ENCODE measurements at places on chromosomes 5 and 9.

- peaks cover 2% of the 10 kb centered on the region for H3K4me1 ChIP-seq
- no peak overlapping the region for H3K27ac ChIP-seq
- no peak for DNase-seq
These were observed 3.6 kb upstream of the CPEB4 start for GRCh38 chr5:173884402-173885053.

DNA sequence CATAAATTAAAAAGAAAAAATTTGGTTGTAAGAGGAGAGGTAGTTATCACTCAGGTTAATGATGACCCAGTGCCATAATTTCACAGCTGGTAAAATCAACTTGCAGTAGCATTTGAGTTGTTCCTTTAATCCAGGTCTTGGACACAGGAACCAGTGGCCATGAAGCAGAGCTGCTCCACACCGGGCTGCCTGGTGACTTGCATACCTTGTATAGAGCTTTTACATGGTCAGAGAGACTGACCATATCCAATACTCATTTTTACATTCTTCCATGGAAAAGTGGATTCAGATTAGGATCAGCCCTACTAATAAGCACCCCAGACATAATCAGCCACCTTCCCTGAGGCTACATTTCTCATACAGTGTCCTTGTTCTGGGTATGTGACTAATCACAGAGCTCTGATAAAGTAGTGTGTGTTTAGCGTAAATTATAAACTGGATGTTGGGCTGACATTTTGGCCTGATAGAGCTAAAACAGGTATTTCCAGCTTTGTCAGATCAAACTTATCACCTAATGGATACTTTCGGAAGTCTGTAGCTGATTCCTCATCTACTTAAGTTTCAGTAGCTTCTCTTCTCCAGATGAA, 77.0 kb upstream of the ZSWIM6 start:
- H3K27me3 ChIP-seq, result no peaks in the 10 kb centered on the region
- no peak overlapping the region for H3K27ac ChIP-seq
- H3K36me3 ChIP-seq, result no peaks in the 10 kb centered on the region
- no peak for DNase-seq
- H3K4me1 ChIP-seq, result no peaks in the 10 kb centered on the region
- no peak overlapping the region for H3K4me3 ChIP-seq

- no peak overlapping the region for H3K27ac ChIP-seq
- no peak for DNase-seq
- no peaks in the 10 kb centered on the region for H3K27me3 ChIP-seq
- peaks cover 2% of the 10 kb centered on the region for H3K4me1 ChIP-seq
- no peak overlapping the region for H3K4me3 ChIP-seq
These were observed 223.2 kb downstream of the CACNA1B start for GRCh38 chr9:138100711-138101350.

DNA sequence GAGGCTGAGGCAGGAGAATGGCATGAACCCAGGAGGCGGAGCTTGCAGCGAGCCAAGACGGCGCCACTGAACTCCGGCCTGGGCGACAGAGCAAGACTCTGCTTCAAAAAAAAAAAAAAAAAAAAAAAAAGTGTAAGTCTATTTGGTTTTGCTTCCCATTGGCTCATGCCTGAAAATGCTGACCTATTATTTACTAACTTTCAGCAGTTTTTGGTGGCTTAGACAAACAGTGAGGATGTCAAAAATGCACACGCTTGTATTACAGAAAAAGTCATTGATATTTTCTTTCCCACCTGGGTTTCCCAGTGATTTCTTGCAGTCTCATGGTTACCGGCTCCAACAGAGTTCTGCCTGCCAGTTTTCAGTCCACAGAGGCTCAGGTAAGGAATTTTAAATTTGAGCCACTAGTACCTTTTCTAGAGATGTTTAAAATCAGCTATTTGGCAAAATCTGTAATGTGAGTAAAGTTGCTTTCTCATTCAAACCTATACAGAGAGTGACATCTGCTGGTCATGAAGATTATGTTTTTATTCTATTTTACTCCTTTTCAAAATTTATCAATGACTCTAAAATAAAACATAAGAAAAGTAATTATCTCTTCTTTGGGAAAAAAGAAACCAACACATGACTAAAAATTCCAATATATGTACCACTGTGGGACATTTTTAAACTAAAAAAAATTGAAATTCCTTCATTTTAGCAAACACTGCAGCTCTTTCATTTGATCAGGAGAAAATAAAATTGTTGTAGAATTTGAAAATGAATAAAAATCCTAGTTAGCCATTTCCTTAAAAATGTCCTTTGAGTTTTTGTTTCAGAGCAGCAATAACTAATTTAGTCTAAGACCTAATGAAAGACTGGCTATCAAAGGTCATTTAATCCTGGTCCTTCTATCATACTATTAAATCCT, 8.8 kb downstream of the FAM200C start:
- DNase-seq, result peak; percentile 51
- H3K27me3 ChIP-seq, result no peaks in the 10 kb centered on the region
- H3K36me3 ChIP-seq, result peaks cover 4% of the 10 kb centered on the region
- no peak overlapping the region for H3K27ac ChIP-seq

GRCh38 chr9:115050002-115050490, 67.9 kb downstream of the TNC start:
- no peak for DNase-seq
- H3K27ac ChIP-seq, result no peak overlapping the region
- H3K4me1 ChIP-seq, result no peaks in the 10 kb centered on the region
- no peaks in the 10 kb centered on the region for H3K27me3 ChIP-seq

- H3K4me1 ChIP-seq, result no peaks in the 10 kb centered on the region
- DNase-seq, result no peak
- H3K36me3 ChIP-seq, result no peaks in the 10 kb centered on the region
- no peak overlapping the region for H3K4me3 ChIP-seq
These were observed 241.4 kb downstream of the HINT1 start for GRCh38 chr5:130923543-130924124.

- no peaks in the 10 kb centered on the region for H3K4me1 ChIP-seq
- DNase-seq, result no peak
- no peaks in the 10 kb centered on the region for H3K36me3 ChIP-seq
These were observed 161.6 kb downstream of the COL23A1 start for GRCh38 chr5:178428341-178429155.

GRCh38 chr5:9421884-9422283, 124.0 kb downstream of the SEMA5A start:
- H3K4me1 ChIP-seq, result peaks cover 6% of the 10 kb centered on the region
- H3K27ac ChIP-seq, result no peak overlapping the region
- no peak for DNase-seq
- no peak overlapping the region for H3K4me3 ChIP-seq

- H3K4me1 ChIP-seq, result no peaks in the 10 kb centered on the region
- no peak for DNase-seq
- no peaks in the 10 kb centered on the region for H3K27me3 ChIP-seq
- no peak overlapping the region for H3K27ac ChIP-seq
These were observed 122.3 kb upstream of the MYO10 start for GRCh38 chr5:17058438-17058837.

DNA sequence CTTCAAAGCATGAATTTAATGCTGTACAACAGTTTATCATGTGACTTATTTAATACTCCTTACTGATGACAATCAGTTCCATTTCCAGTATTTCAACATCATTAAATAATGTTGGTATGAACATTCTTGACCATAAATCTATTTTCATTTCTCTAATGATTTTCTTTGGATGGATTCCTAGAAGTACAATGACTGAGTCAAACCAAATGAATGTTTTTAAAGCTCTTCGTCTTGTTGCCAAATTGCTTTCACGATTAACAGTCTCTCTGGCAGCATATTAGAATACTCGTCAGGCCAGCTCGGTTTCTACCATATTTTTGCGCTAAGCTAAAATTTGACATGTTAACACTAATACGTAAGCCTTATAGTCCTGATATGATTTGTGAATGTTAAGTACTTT, 197.0 kb downstream of the TRPM3 start:
- DNase-seq, result no peak
- no peaks in the 10 kb centered on the region for H3K4me1 ChIP-seq
- no peak overlapping the region for H3K4me3 ChIP-seq
- no peaks in the 10 kb centered on the region for H3K27me3 ChIP-seq
- H3K27ac ChIP-seq, result no peak overlapping the region

DNA sequence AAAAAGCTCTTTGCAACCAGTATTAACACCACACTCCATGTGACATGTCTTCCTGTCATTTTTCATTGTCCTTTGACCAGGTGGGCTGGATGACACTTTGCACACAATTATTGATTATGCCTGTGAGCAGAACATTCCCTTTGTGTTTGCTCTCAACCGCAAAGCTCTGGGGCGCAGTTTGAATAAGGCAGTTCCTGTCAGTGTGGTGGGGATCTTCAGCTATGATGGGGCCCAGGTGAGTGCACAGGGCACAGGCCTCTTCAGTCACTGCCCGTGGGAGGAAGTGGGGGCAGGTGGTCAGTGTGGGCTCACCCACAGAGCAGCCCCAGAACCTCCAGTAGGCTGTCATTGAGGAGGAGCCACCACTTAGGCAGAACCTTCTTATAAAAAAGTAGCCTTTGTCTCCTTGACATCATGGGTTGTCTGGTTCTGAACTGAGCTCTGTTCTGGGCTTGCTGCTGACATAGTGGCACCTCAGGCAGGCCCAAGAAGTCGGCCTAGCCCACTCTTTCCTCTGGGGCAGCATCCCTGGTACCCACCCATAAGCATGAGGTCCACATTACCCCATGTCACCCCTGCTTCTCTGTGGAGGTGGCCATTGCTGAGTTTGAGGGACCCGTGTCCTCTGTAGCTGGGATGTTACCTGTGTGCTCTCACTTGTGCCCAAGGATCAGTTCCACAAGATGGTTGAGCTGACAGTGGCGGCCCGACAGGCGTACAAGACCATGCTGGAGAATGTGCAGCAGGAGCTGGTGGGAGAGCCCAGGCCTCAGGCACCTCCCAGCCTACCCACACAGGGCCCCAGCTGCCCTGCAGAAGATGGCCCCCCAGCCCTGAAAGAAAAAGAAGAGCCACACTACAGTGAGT, 39.3 kb downstream of the SECISBP2 start:
- H3K36me3 ChIP-seq, result peaks cover 95% of the 10 kb centered on the region
- H3K4me1 ChIP-seq, result peaks cover 1% of the 10 kb centered on the region
- H3K27ac ChIP-seq, result no peak overlapping the region
- H3K4me3 ChIP-seq, result no peak overlapping the region
- no peak for DNase-seq

DNA sequence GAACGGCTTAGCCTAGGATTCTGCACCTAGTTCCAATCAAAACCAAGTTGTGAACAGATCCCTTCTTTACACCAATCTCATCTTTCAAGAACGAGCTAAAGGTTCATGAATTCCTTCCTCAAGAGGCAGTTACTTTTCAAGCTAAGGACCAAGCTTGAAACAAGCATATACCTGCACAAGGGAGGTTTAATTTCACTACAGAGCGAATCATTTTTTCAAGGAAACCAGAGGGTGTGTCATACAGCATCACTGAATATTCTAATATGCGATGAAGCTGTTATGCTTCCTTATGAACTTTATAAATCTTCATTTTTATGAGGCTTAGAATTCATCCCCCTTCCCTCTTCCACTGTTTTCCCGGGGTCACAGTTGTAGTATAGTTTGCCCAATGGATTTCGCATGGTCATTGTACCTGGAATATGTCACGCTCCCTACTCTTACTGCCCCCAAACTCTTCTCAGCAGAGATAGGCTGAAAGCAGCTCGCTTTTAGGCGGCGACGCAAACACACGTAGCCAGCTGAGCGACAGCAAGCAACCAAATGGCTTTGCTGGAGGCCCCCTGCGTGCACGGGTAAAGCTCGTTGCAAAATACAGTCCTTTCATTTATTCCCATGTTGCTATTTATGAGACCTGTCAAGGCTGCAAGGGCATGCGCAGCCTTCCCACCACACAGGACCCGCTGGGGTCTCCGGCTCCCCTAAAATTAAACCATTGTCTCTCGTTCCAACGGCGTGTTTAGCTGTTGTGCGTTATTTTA, 832 bp downstream of the LMBRD2 start:
- H3K27me3 ChIP-seq, result no peaks in the 10 kb centered on the region
- peaks cover 4% of the 10 kb centered on the region for H3K4me1 ChIP-seq
- H3K27ac ChIP-seq, result no peak overlapping the region
- DNase-seq, result peak; percentile 60
- H3K4me3 ChIP-seq, result peak overlapping the region; percentile 81

GRCh38 chr9:112033237-112034215, 136.9 kb downstream of the UGCG start:
- no peaks in the 10 kb centered on the region for H3K27me3 ChIP-seq
- no peak overlapping the region for H3K27ac ChIP-seq
- H3K36me3 ChIP-seq, result no peaks in the 10 kb centered on the region
- DNase-seq, result peak; percentile 54

DNA sequence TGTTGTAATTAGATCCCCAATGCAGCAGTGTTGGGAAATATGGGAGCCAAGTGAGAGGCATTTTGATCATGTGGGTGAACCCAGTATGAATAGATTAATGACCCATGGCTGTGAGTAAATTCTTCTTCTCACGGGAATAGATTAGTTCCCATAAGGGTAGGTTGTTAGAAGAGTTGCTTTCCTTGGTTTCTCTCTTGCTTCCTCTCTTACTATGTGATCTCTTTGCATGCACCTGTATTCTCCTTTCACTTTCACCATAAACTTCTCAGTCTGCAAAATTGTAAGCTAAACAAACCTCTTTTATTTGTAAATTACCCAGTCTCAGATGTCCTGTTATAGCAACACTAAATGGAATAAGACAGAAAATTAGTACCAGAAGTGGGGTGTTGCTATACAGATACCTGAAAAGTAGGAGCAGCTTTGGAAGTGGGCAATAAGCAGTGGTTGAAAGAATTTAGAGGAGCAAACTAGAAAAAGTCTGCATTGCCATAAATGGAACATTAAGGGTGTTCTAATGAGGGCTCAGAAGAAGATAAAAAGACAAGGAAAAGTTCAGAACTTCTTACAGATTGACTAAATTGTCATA, 1090.0 kb upstream of the ARRDC3 start:
- no peak for DNase-seq
- no peaks in the 10 kb centered on the region for H3K4me1 ChIP-seq
- no peaks in the 10 kb centered on the region for H3K27me3 ChIP-seq
- H3K4me3 ChIP-seq, result peak overlapping the region; percentile 24
- no peaks in the 10 kb centered on the region for H3K36me3 ChIP-seq

DNA sequence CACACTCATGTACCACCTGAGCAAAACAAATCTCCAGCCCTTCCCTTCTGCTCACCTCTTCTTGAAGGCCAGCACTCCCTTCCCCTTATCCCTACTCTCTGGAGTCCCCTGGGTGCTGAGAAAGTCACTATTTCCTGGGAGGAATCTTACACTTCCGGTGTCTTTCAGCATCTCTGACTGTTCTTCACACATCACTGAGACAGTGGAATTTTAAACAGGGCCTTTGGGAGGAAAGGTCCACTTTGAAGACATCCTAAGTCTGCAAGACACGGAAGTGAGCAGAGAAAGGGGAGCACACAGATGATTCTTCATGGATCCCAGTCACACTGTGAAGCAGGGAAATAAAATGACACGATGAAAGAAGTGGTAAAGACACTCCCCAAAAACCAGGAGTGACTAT, 25.6 kb downstream of the FRMD3 start:
- DNase-seq, result no peak
- H3K4me1 ChIP-seq, result no peaks in the 10 kb centered on the region
- H3K27ac ChIP-seq, result no peak overlapping the region
- H3K27me3 ChIP-seq, result no peaks in the 10 kb centered on the region
- no peaks in the 10 kb centered on the region for H3K36me3 ChIP-seq
